ENCODE measurements at places on chromosomes 3 and 15.

- DNase-seq = no peak
Measured at GRCh38 chr15:28122038-28122949, 23.2 kb upstream of the OCA2 start.

- no peak for DNase-seq
Measured at GRCh38 chr3:158159714-158160113, 49.8 kb downstream of the RSRC1 start.

- no peak for DNase-seq
Measured at GRCh38 chr3:16272588-16272987, 7.6 kb downstream of the OXNAD1 start.

DNA sequence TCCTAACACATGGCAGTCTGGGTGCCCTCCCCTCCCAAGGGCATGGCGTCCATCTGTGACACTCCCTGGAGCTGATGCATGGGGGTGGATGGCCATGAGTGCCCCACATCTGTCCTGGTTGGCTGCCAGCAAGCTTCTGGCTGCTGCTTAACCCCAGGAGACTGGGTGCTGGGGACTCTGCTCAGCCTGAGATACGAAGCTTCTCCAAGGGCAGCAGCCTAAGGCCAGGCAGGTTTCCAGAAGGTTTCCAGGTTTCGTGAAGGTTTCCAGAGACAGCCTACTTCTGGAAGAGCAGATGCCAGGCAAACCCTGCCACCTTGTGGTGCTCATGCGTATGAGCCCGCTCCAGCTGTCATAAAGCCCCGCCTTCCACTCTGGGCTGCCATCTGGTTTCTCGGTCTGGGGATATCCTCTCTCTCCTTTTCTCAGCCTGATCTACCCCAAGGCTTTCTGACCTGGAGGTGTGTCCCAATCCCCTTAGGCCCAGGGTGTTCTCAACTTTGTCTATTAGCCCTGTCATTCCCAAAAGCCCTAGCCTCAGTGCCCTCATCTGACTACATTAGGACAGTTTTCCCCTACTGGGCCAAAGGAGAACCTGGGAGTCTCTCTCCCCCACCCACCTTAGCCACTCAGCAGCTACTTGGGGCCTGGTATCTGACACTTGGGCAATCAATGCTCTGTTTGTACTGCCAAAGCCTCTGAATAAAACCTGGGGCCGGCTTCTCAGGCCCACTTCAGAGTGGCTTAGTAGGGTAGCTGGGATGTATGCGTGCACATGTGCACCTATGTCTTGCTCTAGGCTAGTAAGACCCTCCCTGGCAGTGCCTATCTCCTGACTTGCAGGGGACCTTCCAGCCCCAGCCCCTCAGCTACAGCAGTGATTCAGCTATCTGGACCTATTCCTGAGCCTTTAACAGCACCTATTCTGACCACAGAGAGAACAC lies 12.0 kb downstream of the MRPL46 start:
- DNase-seq = peak; percentile 30

DNA sequence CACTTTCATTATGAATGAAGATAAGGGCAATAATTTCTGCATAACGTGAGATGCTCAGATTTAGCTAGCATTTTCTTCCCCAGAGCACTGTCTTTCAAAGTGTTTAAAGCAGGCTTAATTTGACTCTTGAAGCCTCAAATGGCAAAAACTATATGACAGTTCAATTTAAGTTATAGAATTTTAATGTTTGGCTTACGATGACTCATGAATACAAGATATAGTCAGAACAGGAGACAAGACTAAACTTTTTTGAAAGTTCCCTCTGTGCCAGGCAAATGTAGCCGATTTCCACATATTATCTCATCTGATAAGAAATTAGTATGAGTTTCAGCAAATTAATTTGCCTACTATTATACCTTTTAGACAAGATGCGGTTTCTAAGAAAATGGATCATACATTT lies 19.6 kb downstream of the ABI3BP start:
- no peak for DNase-seq

GRCh38 chr3:154872696-154873095 lies 207.4 kb upstream of the MME start:
- no peak for DNase-seq

DNA sequence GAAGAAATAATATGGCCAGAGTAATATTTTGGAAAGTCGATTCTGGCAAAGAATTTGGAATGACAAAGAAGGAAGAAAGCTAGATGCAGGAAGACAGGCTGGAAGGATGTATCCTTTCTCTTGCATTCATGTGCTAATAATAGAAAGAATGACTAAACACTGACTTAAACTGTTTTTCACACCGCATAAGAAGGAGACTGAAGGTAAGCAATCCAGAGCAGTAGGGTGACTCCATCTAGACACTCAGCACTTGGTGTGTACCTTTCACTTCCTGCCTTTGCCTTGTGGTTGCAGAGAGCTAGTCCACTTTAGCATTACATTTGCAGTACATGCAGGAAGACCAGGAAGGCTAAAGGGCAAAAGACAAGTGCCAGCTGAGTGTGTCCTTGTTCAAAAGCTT lies 234.6 kb downstream of the RBMS3 start:
- DNase-seq = no peak

- DNase-seq = no peak
Measured at GRCh38 chr15:50064673-50065072, 54.4 kb downstream of the ATP8B4 start.

- DNase-seq = peak; percentile 50
Measured at GRCh38 chr15:48440084-48440483, 108.9 kb downstream of the DUT start.

DNA sequence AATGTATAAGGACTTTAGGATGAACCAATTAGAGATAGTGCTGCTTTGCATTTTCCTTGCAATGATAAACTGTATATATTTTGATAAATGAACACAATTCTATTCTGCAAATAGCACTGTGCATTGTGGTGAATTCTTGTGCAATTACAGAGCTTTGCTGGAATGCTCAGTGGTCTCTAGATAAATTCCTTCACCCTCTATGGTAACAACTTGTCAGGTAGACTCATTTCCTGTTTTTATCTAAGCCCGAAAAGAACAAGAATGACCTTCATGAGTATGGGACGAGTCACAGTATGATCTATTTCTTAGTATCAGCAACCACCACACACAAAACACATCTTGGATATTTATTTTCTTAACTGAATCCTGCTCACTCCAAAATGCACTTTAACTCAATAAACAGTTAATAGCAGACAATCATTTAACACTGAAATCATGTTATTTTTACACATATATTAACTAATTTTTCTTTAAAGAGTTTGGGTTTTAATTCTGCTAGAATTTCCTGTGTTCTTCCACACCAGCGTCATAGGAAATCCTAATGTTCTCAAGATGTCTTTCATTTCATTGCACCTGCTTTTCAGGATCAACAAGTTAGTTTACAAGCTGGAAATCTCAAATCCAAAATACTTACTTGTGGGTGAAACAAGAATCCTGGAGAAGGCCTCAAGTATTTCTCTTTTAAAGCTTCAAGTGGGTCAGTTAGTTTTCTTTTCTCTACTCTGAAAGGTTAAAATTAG lies 551.2 kb downstream of the MECOM start:
- peak; percentile 85 for DNase-seq

Measured in HS-5 (cell line).